ENCODE measurements at places on chromosomes 2 and 18. TPM values are rescaled to one million over a fixed set of nuclear protein-coding genes. Genes with fewer than 3 reads are reported as not detected.

- no peak for DNase-seq
These were observed 20.4 kb upstream of the IHH start for GRCh38 chr2:219081096-219081495.

- peak; percentile 42 for DNase-seq
These were observed 189.4 kb upstream of the CWC22 start for GRCh38 chr2:180196419-180196977.

DNA sequence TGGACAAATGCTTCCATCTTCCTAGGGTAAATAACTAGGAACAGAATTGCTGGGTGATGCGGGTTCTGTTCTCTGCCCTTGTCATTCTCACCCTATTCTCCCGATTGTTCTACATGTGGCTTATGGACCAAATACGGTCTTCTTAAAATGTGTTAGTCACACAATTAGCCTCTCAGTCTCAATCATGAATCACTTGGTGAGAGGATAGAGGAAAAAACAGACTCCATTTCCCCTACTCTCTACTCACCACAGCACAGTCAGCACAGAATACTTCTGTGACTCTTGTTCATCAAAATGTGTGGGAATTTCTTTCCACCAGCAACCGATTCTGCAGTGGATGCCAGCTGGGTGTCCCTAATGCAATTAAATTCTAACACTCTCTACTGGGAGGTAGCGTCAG is 125.2 kb downstream of the SH3BP4 start:
- no peak for DNase-seq

DNA sequence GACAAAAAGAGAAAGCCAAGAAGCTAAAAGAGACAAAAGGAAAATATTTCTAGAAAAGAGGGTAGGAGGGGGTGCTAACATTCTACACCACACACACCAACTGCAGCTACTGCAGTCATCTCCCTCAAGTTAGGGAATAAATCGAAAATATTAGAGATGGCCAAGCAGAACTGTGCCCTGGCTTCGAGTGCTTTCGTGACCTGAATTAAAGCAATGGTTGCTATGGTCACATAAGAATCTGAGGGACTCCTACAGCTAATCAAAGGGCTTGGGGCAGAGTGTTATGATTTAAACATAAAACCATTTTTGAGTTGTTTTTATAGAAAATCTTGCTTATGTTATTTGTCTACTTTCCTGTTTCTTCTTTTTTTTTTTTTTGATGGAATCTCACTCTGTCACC is 159.6 kb upstream of the HNRNPA3 start:
- DNase-seq, result no peak

- no peak for DNase-seq
These were observed 53.7 kb downstream of the GPD2 start for GRCh38 chr2:156489750-156490465.

CTAGE1 gene
- total RNA-seq, result not detected

RFTN2 gene
- total RNA-seq, result 0.40 TPM

ZAP70 gene
- total RNA-seq, result not detected

Measured in LHCN-M2 (cell line).